ENCODE measurements at places on chromosomes 13 and 19.

DNA sequence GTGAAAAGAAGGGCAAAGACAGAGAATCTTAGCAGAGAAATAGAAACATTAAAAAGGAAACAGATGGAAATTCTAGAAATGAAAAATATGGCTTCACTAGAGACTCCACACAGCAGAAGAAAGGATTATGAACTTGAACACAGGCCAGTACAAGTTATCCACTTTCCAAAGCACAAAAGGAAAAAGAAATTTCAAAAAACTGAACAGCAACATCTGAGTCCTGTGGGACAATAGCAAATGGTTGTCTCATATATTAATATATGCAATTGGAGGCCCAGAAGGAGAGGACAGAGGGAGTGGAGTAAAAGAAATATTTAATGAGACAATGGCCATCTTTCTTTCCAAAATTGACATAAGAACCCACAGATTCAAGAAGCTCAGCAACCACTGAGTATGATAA is 141.7 kb upstream of the GJB6 start:
- DNase-seq: no peak

- DNase-seq: no peak
These were observed 8.2 kb upstream of the PAN3 start for GRCh38 chr13:28129911-28130693.

DNA sequence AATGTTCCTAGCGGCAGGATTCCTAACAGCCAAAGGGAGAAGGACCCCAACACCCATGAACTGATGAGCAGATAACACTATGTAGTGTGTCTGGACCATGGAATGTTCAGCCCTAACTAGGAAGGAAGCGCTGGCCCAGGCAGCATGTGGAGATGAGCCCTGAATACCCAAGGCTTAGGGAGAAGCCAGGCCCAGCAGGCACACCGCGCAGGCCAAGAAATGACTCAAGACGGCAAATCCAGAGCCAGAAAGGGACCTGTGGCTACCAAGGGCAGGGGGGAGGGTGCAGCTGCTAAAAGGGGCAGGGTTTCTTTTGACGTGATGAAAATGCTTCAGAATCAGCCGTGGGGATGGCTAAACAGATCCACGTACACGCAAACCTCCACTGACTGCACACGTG is 20.7 kb upstream of the TINCR start:
- no peak for DNase-seq

DNA sequence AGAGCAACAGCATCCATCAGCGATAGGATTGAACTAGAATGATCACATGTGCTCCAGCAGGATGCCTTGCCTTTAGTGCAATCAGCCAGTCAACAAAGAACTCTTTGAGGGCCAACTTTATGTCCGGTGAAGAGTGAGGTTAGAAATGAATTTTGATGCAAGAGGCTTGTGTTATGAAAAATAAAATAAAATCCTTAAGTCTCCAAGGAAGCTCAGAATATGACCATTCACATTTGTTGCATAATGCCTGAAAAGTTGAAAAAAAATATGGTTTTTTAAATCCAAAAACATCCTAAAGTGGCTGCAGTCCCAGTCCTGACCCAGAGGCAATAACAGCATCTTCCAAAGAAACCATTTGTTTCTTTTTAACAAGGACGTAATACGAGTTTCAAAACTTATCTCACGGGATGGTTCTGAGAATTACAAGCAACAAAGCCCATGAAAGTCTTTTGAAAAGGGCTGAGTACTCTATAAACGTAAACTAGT is 61.3 kb downstream of the DCLK1 start:
- no peak for DNase-seq

DNA sequence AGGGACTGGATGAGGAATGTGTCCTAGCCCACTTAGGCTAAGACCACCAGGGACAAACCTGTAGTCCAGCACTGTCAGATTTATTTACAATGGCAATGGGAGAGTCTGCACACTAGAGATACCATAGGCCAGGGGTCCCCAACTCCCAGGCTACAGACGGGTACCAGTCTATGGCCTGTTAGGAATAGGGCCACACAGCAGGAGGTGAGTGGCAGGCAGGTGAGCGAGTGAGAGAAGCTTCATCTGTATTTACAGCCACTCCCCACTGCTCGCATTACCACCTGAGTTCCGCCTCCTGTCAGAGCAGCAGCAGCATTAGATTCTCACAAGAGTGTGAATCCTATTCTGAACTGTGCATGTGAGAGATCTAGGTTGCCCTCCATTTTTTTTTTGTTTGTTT is 2.4 kb downstream of the THAP8 start:
- DNase-seq: no peak

DNA sequence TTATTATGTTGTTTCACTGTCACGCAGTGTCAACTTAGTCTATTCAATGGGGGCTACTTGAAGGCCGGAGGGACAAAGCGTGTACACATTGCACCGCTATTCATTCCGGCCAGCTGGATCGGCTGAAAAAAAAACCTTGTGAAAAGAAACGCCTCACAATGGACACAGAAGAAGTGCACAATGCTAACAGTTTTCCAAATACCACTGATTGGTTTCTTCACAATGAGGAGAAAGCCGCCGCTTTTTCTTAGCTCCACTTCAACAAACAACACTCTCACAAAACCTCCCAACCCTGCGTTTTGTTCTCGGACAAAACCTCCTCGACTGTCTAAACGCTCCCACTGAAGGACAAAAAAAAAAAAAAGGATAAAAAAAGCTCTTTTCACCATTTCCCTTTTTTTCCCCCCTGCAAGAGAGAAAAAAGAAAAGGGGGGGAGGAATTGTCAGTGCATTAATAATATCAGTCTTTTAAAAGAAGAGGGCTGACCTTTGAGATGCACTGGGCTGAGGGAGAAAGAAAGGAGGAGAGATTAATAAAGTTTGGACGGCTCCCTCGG is 5.4 kb downstream of the SOX21 start:
- DNase-seq: no peak

DNA sequence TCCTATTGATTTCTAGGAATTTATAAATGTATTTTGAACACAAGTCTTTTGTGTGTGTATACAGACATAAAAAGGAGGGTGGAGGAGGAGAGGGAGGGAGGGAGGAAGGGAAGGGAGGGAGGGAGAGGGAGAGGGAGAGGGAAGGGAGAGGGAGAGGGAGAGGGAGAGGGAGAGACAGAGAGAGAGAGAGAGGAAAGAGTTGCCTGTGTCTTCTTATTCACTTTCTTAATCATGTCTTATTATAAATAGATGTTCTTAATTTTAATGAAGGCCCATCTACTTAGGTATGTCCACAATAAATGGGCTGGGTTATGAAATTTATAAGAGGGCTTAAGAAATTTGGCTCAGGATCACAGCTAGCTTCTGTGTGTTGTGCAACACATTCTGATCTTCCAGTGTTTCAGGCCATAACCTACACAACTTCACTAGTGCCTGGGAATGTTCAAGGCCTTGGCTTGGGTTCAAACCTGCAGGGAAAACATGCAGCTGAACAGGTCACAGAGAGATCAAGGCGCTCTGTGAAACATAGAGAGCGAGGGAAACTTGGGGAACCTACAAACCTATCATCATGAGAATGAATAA is 39.3 kb downstream of the ZNF45 start:
- DNase-seq: no peak

DNA sequence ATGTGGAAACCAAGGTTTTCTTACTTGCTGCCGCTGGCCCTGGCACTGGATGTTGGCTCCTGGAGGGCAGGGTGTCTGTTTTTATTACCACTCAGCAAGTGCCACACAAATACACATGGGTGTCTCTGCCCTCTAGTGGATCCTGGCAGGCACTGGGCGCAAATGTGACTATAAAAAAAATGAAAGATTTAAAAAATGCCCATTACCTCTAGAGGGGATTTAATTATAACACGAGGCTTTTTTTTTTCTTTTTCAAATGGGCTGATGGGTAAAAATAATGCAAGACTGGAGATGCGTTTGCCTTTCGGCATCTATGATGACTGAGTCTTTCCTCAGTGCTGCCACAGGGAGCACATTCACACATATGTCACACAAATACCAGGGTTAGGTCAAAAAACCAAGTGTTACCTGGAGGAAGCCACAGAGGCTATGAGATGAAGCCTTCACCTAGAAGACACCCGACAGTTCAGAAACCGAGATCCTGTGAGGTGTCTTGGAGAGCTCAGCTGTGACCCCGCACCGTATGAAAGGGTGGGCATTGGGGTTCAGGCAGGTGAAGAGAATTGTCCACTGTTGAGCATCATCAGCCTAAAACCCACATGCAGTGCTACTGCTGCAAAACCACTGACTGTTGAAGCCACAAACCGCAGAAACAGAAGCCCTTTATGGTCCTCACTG is 25.7 kb downstream of the CHAMP1 start:
- DNase-seq: peak; percentile 54

- peak; percentile 92 for DNase-seq
These were observed 18.5 kb downstream of the POU2F2 start for GRCh38 chr19:42113641-42114348.

- DNase-seq: no peak
These were observed 214.8 kb upstream of the UBL3 start for GRCh38 chr13:30065181-30065580.

- DNase-seq: no peak
These were observed 1078.7 kb upstream of the ATXN8OS start for GRCh38 chr13:69028936-69029335.

GRCh38 chr19:3605770-3606169 is 905 bp downstream of the TBXA2R start:
- no peak for DNase-seq

DNA sequence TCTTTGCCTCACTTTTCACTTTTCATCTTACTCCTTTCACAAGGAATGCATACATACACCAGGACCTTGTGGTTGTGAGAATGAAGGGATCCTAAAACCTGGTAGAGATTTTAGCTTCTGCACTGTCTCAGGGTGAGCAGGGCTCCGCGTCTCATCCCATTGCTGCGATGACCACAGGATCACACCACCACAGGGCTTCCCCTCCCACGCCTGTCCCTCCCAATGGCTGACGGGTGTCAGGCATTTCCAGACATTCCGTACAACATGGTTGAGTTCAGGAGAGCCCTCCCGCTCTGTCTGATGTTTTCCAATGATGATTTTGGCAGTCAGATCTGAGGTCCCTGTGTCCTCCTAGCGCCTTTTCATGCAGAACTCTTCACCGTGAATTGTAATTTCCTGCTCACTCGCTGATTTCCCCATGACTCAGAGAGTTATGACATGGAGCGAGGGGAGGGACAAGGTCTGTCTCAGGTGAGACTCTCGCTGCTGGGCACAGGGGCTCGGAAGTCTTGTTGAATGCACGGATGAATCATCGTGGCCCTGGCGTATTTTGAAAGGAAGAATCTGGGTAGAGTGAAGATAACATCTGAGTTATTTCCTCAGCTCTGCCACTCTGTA is 102.8 kb downstream of the TEX29 start:
- no peak for DNase-seq

- no peak for DNase-seq
These were observed 6.7 kb downstream of the DDX39A start for GRCh38 chr19:14412324-14412995.

Data from SK-N-DZ (cell line).